ENCODE measurements at places on chromosomes 12 and 14.

DNA sequence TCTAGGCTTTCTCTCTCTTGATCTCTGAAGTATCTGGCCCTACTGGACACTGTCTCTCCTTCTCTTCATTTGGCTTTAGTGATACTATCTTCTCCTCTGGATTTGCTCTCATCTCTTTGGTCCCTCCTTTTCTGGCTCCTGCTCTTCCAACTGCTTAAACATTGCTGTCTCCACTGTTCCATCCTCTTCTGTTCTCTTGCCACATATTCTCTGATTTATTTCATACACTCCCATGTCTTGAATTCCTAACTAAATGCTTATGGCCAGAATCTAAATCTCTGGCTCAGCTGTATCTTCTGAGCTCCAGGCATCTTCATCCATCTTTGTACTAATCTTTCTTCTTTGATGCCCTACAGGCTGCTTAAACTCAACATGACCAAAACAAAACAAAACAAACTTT, 25.5 kb upstream of the PCED1B start:
- DNase-seq = no peak

GRCh38 chr12:3944620-3945019, 71.4 kb upstream of the PARP11 start:
- no peak for DNase-seq

DNA sequence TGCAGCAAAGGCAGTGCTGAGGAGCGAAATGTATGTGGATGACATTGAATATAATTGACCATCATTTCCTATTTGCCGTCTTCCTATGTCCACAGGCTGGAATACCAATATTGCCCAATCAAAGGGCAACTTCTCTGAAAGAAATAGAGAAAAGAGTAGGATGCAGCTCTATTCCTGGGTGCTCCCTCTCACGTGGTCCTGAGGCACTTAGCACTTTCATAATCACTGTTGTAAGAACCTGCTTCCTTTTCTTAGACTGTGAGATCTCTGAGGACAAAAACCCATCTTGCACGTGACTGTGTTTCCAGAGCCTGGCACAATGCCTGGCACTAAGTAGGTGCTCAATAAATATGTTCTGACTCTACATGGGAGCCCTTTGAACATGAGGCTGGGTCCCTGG, 122.7 kb upstream of the CPM start:
- DNase-seq = no peak

DNA sequence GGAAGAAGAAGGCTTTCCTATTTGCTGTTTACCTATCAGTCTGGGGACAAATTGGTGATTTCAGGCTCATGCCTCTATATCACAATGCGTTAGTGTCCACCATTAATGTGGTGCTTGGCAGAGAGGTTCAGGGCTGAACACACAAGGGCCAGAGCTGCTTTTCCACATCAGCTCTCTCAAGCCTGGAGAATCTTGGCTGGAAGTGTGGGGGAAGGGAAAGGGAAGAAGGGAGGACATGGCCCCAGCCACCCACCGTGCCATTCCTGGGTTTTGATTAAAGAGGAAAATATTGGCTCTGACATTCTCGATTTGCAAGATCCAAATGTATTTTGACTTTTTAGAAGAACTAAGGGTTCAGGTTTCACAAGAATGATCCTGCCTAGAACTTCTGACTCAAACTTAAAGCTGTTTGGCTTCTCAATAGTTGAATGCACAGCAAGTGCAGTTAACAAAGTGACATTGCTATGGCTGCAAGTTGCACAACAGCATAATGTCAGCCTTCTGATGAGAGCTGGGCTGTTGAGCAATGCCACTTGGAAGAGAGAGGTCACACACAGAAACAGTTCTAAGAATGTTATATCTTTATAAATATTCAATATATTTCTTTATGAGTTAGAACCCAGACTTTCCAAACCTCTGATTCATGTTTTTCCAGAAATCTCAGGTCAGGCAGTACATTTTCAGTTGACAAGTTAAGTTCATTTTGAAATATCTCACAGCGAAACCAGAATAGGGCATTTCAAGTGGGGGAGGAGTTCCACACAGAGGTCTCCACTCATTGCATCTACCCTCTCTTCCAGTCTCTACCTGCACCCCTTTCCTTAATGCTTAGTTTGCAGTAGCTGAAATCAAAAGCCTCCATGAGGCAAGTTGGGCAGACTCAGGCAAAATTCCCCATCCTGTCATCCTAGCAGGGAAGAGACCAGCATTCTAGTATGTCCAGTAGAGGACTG, 25.3 kb downstream of the IGF1 start:
- DNase-seq = no peak

DNA sequence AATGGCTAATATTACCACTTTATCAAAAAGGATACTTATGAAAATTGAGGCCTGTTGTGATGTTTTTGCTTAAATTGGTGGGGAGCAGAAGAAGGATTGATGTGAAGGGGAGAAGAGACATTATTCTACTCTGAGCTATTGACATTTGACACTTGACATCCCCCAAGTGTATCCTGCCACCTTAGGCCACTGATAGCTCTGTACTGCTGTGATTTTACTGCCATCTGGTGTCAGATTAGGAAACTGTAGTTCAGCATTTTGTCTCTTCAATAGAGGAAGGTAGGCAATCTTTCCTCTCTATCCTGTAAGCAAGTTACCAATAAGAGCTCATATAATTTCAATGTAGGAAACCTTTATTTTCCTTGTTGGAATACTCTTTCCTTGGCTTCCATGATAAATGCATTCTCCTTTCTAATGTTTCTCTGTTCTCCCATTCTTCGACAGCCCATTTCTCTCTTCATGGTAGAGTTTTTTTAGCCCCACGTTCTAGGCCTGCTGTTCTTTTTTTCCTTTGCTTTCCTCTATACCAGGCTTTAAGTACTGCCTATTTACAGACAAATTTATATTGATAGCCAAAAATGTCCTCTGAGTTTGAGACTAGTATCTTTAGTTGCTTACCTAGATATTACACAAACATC, 46.3 kb downstream of the PPHLN1 start:
- peak; percentile 65 for DNase-seq

GRCh38 chr12:2447861-2448260, 346.9 kb upstream of the FKBP4 start:
- DNase-seq = no peak

- no peak for DNase-seq
Observed at GRCh38 chr14:88518592-88519512, 36.0 kb downstream of the PTPN21 start.

GRCh38 chr12:81203671-81204204, 125.9 kb downstream of the ACSS3 start:
- DNase-seq = no peak

DNA sequence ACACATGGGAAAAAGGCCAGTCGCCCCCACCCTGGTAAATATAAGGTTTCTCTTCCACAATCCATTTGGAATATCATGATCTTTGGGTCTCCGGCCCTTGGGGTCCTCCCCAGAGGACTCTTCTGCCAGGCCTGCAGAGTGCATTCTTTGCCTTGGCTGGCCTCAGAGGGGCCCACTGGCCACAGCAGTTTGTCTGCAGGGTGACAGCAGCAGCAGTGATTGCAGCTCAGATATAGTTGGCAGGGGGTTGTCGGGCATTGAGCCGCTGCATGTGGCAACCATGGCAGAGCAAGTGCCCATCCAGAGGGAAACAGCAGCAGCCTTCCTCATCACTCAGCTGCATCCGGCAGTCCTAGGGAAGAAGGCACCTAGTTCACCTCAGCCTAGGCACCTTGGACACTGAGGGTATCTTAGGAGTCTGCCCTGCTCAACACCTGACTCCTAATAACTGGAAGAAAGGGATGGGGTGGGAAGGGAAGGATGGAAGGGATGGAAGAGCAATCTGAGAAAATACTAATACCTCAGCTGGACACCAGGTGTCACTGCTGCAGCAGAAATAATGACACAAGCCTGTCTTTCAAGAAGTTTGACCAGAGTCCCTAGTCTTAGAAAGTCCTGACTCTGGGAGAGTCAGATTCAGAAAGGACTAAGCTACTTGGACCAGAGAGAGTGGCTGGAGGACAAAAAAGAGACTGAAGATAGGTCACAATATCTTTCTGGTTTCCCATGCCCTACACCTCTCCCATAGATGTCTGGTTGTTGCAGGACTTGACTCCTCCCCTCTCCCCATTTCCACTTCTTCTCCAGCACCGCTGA, 8.9 kb downstream of the AJUBA start:
- peak; percentile 43 for DNase-seq

GRCh38 chr14:61973981-61974380, 211.8 kb downstream of the SNAPC1 start:
- no peak for DNase-seq

GRCh38 chr12:111532751-111533150, 66.4 kb downstream of the ATXN2 start:
- DNase-seq = no peak

DNA sequence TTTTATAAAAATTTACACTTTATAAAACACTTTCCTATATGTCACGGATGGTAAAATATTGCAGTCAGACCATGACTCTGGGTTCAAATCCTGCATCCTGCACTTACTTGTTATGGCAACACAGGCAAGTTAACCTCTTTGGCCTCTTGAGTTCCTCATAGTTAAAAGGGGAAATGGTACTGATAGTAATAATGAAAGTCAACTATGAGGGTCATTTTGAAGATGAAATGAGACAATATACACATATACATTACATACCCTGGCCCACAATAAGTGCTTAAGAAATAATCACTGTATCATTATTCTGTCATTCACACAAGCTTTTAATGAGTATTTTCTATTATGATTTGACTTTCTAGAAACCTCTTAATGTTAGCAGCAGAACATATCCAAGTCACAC, 64.4 kb downstream of the C12orf42 start:
- DNase-seq = no peak

GRCh38 chr14:30242744-30243143, 315.1 kb upstream of the PRKD1 start:
- DNase-seq = no peak

DNA sequence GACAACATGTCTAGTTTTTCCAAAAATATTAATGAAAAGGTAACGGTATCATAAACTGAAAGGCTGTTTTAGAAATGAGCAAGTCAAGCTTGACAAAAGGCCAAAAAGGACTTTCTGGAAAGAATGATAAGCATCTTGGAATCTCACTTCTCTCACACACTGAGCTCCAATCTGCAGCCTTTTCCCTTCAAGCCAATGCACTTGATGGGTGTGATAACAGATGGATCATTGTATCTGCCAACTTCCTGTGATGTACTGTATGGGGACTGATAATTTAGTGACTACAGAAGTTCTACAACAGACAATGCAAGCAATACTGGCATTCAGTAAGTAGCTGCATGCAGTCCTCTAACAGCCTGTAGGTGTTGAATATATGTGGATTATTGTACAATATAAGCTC, 147.1 kb downstream of the MED13L start:
- DNase-seq = no peak

DNA sequence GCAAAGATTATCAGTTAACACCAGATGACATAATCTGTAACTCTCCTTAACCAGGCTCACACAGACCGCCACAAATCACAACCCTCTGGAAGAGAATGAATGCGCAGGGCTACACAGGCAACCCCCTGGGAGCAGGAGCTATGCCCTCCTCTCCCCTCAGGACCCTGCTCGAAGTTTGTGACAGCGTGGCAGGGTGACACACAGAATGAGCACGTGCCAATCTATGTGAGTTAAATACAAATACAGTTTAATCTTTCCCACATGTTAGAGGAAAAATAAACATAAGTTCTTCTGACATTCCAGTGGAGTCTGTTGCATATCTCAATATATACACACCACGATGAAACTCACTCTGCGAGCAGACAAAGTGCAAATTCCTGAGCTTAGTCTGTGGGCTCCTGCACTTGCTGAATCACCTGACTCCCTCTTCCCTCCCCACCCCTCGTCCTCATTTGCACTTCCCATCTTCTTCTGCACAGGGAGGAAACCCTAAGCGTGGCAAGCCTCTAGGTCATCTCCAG, 37.6 kb downstream of the BCAT1 start:
- DNase-seq = no peak

- no peak for DNase-seq
Observed at GRCh38 chr12:131122631-131123030, 168.9 kb downstream of the ADGRD1 start.

DNA sequence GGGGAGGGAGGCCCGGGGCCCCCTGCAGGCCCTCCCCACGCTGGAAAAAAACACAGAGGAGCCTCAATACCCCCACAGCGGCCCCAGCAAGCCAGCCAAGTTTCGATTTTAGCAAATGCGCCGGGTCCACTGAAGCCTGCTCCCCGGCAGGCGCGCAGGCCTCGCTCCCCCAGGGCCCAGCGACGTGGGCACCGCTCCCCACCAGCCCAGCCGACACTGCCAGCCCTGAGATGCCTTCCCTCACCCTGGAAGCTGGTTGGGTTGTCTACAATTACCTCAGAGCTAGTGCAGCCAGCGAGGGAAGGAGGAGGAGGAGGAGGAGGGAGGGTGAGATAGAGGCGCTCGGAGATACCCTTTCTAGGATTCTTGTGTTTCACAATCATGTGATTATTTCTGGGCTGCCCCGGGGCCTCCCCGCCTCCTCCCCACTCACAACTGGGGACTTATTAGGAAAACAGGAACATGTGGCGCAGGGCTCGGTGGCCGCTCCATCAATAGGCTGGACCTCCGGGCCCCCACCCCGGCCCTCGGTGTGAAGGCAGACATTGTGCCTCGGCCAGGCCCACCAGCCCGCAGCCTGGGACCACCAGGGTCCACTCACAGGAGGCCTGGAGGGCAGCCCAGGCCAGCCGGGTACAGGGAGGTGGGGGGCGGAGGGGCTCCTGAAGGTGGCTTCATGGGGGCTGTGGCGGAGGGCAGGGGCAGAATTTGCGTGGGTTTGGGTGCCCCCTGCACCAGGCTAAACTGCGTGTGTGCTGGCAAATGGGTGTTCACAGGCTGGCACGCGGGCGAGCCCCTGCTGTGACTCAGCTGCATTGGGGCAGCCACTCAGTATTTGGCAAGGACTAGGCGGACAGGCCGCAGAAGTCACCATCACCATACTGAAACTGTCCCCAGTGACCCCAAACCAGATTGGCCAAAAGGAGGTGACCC, 109.9 kb downstream of the NCOR2 start:
- DNase-seq = peak; percentile 56

GRCh38 chr12:96454396-96454795, 35.0 kb upstream of the CFAP54 start:
- DNase-seq = no peak

GRCh38 chr14:102795060-102795925, 18.0 kb downstream of the TRAF3 start:
- DNase-seq = peak; percentile 48

DNA sequence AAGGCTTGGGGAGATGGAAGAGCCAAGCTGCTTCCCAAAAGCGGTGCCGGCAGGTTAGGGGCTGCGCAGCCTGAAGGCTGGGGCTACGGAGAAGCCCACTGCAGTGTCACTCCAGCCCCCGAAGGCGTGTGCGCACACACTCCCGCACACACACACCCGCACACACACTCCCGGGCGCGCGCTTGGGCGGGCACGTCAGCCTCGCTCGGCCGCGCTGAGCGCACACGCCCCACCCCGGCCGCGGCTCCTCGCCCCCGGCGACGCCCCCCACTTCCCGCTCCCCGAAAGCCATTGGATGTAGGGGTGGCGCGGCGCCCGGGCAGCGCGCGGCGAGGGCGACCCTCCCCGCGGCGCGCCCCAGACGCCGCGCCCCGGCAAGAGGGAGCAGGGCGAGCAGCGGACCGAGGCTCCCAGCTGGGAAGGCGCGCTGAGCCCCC, at the start of gene KCNK10:
Gene KCNK10 (minus strand): TSS at position 184 of the 437 bp plus-strand sequence. CDS start 471 bp downstream, outside the sequence.
- no peak for DNase-seq

DNA sequence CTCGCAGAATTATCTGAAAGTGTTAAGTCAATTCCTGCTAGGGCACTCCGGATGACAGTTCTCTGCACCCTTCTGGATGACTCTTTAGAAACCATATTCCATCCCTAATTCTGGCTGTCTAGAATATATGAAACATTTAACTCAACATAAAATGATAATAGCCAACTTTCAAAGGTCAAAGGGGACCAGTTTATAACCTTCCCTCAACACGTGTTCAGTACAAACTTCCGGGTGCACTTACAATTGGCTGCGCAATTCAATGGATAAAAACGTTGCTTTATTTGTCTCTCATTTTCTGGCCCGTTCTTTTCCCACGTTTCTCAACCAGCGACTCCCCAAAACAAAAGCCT, 1.3 kb downstream of the SBNO1 start:
- DNase-seq = peak; percentile 31
